Left ventricle myocardium inferior (tissue), 1 donor: ENCODE measurements at places on chromosomes 5 and 9. TPM values are rescaled to one million over a fixed set of nuclear protein-coding genes. Genes with fewer than 3 reads are reported as not detected.

The BHMT gene
- total RNA-seq: not detected

DNA sequence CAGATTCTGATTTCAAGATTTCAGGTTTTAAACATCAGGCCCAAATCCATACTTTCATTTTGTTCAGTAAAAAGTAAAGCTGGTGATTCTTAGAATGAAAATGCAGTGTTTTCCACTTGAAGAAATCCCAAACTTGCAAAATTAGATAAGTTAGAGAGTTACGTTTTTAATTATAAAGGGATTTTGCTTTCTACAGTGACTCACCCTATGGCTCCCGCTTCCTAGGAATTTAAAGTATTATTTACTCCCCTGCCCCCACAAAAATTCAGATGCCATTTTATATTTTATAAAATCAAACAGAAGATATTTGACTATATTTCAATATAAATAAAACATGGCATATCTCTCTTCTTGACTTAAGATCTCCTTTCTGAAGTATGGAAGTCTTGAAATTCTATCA lies 402.9 kb downstream of the ZSWIM6 start:
- no peak for DNase-seq
- H3K27ac ChIP-seq: no peak overlapping the region
- H3K4me1 ChIP-seq: no peaks in the 10 kb centered on the region
- H3K27me3 ChIP-seq: peaks cover 42% of the 10 kb centered on the region

DNA sequence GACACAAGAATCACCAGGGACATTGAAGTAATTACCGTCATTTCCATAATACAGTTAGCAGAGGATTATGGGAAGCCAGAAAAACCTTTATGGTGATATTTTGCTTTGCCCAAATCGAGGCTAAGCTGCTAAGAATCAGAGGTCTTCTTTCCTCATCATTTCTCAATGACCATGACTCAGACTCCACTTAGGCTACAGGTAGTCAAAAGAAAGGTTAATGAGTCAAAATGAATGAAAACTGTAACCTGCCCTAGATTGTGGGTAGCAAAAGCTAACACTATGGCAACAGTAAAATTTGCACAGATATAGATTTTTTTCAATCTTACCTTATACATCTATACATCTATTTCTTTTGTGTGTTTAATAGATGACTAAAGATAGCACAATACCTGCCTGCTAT lies 185.8 kb downstream of the CARTPT start:
- DNase-seq: no peak
- peaks cover 17% of the 10 kb centered on the region for H3K4me1 ChIP-seq
- H3K27me3 ChIP-seq: no peaks in the 10 kb centered on the region

GRCh38 chr5:141272906-141273305 lies 27.7 kb downstream of the PCDHB15 start:
- no peak for DNase-seq
- H3K27ac ChIP-seq: no peak overlapping the region
- no peaks in the 10 kb centered on the region for H3K27me3 ChIP-seq
- H3K36me3 ChIP-seq: peaks cover 21% of the 10 kb centered on the region
- H3K4me1 ChIP-seq: no peaks in the 10 kb centered on the region
